Activated CD8-positive, alpha-beta memory T cell treated with anti-CD3 and anti-CD28 coated beads, Interleukin-2, amount 10 ng/mL, durations not matched to agents 7 days and 5 days (primary cell): ENCODE measurements at places on chromosomes 7 and 10. TPM values are rescaled to one million over a fixed set of nuclear protein-coding genes. Genes with fewer than 3 reads are reported as not detected.

The MYL10 gene
- not detected for total RNA-seq

The ITPRID1 gene
- not detected for total RNA-seq

The IDI2 gene
- total RNA-seq = not detected

The PARP12 gene
- 104 TPM for total RNA-seq

The BCAP29 gene
- total RNA-seq = 42.7 TPM
